ENCODE measurements at places on chromosomes 7 and 10.
A peak's percentile ranks its signal among the peaks of the same experiment; 100 is the strongest.

DNA sequence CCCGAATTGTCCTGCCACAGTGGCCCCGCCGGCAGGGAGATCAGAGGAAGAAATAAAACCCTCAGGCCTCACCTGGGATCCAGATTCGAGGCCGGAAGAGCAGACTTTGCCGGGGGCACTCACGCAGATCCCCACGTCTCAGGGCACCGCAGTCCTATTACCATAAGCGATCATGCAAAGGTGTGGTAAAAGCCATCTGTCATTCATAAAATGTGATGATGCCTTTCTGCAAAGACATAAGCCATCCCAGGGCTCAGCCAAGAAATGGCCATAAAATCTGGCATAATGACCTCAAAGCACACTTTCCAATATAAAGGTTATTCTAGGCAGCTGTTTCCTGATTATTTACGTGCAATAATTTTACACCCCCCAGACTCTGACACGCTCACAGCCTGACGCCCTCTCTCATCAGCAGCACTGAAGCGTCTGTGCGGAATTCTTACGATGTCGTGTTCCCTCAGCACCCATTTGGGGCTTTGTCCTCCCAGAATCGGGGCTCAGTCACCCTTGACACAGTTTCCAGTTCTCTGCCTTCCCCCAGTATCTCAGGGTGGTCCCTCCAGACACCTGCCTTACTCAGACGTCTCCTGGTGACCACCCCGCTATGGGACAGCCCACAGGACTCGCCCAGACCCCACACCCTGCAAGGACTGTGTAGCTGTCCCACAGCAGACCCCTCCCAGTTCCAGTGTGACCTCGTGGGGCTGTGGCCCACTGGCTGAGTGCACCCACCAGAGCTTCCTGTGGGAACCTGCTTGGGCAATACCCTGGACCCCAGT lies 74.3 kb upstream of the FAM20C start:
- no peak for DNase-seq

DNA sequence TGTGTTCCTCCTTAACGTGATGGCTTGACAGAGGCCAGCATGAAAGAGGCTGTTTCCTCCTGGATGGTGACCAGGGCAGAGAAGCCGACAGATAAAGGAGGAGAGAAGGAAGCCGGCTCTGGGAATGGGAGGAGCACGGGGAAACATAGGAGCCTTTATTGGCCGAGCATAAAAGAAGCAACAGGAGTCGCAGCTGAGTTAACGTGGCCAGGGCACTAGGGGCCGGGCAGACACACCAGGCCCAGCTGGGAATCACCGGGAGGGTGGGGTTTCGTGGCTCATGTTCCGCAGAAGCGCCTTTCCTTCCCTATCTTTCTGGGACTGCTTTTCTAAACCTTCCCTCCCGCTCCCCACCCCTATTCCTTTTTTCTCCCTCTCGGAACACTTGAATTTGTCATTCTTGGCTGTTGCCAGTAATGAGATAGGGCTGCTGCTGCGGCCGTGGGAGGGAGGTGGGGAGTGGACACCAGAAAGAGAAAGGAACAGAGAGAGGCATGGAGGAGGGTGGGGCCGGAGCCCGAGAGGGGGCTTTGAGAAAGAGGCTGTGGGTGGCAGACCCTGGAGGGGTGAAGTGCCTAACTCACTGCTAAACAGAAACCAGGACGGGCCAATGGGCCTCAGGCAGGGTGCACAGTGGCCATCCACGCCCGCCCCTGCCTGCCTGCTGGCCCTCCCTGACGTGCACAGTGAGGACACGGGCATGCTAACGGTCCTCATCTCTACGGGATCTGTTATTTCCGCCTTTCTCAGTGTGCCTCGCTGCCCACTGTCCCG lies 65.2 kb downstream of the COL13A1 start:
- DNase-seq = no peak

GRCh38 chr10:70368774-70369482 lies 13.5 kb downstream of the LRRC20 start:
- DNase-seq = no peak

- no peak for DNase-seq
Measured at GRCh38 chr7:140607441-140607989, 33.1 kb downstream of the DENND2A start.

GRCh38 chr7:37225285-37225969 lies 223.2 kb downstream of the ELMO1 start:
- no peak for DNase-seq

GRCh38 chr10:51246156-51246555 lies 171.9 kb downstream of the PRKG1 start:
- DNase-seq = no peak

- no peak for DNase-seq
Measured at GRCh38 chr10:116444527-116445142, 17.0 kb downstream of the PNLIPRP3 start.

GRCh38 chr10:48455055-48455391 lies 148.5 kb downstream of the MAPK8 start:
- no peak for DNase-seq

DNA sequence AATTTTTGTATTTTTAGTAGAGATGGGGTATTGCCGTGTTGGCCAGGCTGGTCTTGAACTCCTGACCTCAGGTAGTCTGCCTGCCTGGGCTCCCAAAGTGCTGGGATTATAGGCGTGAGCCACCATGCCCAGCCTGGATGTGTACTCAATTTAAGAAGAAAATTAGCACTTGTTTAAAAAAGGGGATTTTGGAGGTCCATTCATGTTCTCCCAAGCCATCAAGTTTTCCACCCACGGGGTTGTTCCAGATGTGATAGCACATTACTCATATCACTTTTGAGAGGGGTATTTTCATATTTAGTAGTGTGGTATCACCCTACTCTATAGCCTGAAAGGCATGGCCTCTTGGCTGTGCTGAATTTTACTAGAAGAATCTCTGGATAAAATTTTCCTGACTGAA lies 10.5 kb upstream of the SLC26A3 start:
- no peak for DNase-seq

- DNase-seq = no peak
Measured at GRCh38 chr10:86136934-86137333, 229.7 kb downstream of the GRID1 start.

DNA sequence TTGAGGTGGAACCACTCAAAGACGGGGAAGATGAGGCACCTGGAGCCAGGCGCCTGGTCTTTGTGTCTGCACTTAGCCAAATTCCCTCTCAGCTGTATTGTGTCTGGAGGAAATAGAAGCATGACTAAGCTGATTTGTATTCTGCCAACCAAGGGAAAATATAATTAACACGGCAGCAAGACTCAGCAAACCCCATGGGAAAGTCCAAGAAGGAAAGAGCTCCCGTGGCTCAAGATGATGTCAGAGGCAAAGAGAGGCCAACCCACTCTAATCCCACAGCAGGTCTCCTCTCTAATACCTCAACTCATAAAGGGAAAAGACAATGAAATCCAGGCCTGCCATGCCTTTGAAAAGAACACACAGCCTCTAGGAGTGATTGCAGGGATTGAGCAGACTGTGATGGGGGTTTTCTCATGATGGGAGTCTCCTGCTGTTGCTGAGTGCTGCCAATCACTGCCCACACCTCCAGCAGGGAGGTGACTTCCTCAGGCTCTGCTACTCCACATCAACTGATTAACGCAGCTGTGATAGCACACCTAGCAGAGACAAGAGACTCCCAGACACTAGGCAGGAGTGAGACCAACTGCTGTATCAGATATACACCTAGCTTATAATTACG lies 255.5 kb upstream of the C7orf33 start:
- no peak for DNase-seq

DNA sequence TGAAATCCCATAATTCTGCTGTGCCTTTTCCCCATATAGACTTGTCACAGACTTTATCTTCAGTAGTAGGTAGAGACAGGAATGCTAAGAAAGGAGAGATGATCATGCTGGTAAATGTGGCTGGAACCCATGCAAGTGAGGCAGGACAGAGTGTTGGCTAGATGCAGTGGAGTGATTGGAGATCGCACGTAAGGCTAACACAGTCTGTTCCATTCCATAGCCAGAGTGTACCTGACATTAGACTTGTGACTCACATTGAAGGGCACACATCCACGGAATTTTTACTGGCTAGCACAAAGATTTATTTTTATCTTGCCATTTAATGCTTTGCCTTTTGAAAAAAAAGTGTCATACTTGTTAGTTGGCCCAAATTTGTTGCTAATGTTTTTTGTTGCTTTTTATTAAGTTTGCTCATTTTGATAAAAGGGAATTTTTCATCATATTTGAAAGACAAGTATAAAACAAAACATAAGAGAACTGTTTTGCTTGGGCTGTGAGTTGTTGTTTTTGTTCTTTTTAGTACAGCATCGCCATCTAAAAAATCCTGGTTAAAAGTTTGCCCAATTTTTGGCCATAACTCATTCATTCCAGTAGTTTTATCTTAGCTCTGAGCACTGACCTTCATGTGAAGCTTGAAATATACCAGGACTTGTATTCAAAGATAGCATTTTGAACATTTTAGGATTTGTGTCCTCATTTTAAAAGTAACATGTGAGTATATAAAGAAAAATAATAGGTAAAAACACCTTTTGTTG lies 81.0 kb downstream of the CPED1 start:
- DNase-seq = no peak

DNA sequence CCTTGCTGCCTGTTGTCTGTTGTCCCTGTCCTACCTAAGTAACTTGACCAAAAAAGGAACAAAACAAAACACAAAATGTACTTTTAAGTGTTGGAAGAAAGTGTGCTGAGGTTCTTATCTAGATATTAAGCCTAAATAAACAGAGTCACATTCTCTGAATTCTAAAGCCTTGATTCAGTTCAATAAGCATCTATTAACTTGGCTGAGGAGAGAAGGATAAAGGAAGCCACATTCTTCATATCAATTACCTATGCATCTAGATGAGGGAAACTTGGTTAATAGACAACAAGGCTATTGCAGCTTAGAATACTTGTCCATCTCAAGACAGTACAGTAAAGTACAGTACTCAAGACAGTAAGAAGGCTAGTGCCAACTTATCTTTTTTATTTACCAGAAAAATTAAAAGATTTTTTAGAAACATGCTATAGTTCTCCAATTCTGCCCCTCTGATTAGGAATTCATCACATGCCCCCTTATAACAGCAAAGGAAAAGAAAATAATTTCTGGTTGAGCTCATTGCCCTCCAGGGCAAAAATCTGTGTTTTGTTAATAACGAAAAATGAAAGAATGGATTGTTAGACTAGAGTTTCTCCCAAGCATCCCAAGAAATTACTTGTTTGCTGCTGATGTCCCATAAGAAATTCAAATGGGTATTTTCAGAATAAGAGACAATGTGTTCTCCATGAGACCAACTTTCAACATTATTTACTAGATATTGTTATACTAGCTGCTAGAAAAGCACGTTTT lies 546.5 kb upstream of the SEMA3D start:
- no peak for DNase-seq

GRCh38 chr7:92904244-92905131 lies 68.1 kb upstream of the CDK6 start:
- DNase-seq = no peak

GRCh38 chr7:156954941-156955340 lies 5.4 kb downstream of the NOM1 start:
- DNase-seq = no peak

DNA sequence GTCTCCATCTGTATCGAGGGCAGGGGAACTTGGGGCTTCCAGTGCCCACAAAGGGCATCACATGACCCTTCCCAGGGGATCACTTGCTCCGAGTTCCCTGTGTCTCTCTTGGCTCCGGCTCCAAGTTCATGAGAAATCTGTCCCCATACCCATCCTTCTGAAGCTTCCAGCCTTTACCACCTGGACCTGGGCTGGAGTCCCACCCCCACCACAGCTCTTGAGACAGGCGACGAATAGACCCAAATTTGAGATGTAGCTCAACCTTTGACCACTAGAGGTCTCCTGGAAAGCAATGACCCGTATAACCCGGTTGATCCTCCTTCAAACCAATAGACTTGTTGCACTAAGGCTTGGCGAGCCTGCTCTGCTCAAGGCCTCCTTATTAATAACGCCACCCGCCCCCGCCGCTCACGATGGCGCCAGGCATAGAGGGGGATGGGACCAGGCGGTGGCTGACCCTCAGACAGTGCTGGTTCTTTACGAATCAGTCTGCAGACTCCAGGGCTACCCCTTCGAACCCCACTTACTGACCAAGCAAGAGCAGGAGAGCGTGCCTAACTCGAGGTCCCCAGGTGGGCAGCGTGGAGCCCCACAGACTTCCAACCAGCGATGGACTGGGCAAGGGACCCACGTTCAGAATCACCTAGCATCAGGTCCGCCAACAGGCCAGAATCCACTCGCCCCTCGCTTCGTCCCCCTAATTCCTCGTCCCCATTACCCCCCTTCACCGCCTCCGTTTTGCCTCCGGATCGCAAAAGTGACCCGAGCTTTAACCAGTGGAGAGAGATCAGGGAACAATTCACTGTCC lies 4.4 kb upstream of the ARID5B start:
- peak; percentile 5 for DNase-seq

DNA sequence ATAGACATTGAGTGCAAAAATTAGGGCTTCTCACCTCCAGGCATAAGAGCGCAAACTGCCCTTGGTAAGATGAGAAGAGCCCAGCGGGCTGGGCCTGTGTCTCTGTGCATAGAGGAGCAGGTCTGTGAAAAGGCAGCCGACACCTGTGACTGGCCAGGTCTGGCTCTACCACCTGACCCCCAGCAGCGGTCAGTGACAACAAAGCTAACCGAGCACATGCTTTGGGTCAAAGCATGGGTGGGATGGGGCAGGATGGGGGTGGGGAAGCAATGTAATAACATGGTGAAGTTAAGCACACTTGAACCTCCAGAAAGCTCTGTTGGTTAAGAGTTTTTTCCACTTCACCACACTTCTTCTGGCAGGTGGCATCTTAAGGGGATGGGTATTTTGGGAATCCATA lies 29.3 kb downstream of the CYTH3 start:
- DNase-seq = no peak

- no peak for DNase-seq
Measured at GRCh38 chr10:112243713-112244112, 39.5 kb upstream of the TECTB start.

GRCh38 chr7:25369786-25370185 lies 141.5 kb upstream of the NPVF start:
- no peak for DNase-seq

- no peak for DNase-seq
Measured at GRCh38 chr7:128954830-128955802, 17.4 kb downstream of the IRF5 start.
